ENCODE measurements at places on chromosomes 11 and 22. TPM values are rescaled to one million over a fixed set of nuclear protein-coding genes. Genes with fewer than 3 reads are reported as not detected.

DNA sequence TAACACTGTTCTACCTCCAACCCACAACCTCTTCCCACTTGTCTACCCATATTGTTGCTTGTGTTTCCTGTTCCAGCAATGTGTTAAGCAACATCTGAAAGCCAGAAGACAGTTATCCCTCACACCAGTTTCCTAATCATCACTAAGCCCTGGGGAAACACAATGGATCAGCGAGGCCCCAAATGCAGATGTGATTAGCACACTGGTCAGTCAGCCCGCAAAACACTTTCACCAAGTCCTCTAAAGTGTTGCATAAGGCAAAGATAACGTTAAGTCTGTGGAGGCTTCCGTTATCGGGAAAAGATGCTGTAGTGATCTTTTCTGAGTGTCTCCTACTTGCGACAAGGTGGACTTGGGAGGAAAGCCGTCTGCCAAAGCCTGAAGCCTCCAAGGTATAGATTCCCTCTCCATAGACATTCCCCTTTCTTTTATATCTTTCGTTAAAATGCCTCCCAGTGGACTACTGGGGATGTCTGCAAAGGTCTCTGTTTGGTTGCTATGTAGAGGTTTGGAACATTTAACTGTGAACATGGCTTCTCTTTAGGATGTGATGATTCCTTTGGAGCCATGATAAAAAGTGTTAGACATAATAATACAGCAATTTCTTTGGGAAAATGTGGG is at the start of gene MS4A3:
Gene MS4A3, plus strand, starts transcription at position 317 of the 621 bp plus-strand sequence. CDS start 4,496 bp downstream, outside the sequence.
- no peak for DNase-seq

RFPL1 gene
- not detected for total RNA-seq

DNA sequence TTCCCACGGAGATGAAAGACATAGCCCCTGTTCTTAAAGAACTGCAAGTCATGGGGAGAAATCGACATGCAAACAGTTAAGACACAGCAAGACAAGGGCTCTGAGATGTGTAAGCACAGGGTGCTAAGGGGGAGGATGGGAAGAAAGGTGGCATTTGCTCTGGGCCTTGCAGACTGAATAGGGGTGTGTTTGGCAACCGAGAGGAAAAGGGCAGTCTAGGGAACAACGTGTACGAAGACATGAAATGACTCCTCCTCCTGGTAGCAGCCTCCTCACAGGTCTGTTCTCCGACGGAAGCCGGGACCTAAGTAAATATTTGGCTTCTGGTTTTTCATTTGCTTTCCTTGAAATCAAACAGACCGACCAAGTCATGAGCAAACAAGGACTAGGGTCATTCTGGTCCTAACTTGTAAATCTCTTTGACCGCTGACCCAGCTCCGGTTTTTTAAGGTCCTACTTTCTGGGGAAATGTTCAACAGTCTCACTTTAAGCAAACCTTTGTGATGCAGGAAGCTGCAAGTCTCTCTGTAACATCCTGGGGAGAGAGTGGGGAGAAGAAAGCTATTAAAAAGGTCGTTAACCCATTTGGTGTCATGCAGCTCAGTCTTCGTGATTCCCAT is 19.7 kb downstream of the NNMT start:
- DNase-seq, result no peak

DNA sequence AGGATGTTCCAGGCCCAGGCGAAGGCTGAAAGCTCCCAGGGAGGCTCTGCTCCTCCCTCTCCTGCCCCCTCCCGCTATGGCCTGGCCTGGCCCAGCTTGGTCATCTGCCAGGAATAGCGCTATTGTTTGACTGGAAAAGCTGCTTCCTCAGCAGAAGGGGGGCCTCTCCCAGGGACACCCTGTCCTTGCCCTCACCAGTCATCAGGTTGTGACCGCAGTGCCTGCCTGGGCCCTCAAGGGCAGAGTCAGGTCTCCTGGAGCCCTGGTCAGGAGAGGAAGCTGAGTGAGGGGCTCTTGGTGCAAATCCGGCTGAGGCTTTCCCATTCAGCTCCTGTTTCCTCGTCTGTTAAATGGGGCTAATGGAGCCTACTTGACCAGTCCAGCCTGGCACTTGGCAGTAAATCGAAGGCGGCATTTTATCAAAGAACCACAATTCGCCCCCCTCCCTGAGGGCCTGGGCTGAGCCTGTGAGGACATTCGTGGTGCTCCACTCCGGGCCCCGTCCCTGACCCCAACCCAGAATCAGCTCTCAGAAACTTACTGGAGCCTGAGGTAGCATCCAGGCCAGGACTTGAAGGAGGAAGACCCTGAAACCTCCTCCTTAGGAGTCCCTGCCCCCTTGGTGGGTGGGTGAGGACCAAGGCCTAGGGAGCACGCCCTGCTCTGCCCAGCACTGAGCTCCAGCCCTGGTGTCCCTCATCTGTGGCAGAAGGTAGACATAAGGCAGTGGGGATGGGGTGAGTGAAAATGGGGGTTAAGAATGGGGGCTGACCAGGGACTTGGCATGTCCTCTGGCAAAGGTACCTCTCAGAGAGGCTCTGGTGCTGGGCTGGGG is 2.0 kb upstream of the CASTOR1 start:
- DNase-seq, result no peak

RAB38 gene
- total RNA-seq, result 2.0 TPM

DNA sequence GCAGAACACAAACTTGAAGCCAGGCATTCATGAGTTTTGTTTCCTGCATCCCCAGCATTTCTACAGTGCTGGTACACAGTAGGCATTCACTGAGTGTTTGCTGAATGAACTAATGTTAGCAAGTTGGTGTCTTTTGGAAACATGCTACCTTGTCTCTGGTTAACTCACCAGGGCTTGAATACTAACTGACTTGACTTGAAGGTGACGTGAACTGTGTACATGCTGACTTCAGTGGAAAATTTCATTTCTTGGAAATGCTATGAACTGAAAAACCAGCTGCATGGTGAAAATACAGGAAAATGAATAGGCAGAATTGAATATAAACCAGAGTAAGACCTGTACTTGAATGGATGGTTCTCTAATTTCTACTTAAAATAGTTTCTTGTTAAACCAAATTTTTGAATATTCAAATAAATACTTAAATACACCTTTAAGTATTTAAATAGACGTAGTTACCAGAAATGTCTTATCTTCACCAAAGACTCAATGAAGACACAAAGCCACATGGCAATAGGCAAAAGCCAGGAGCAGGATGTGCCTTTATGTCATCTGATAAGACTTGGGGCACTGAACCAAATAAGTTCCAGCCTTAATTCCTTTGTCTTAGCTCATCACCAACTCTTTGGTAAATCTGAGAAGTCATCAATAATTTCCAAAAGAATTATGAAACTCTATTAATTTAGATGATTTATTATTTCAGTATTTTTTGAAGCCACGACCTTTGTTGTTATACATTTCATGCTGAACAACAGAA is 39.7 kb upstream of the POU2AF2 start:
- no peak for DNase-seq

DNA sequence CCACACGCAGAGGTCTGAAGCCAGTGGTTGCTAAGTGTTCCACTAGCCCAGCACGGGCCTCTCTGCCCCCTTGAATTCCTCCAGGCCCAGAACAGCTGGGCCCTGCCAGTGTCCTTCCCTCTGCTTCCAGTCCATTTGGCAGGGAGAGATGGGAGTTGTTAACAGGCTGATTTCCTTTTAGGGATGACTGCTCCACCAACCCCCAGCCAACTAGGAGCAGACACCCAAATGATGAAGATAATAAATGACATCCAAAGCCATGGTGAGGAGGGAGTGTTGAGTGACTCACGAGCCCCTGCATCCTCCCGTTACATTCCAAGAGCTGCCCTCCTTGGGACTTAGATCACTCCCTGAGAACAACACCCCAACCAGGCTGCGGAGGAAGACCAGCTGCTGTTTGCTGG is 20.6 kb downstream of the PARVA start:
- no peak for DNase-seq

DNA sequence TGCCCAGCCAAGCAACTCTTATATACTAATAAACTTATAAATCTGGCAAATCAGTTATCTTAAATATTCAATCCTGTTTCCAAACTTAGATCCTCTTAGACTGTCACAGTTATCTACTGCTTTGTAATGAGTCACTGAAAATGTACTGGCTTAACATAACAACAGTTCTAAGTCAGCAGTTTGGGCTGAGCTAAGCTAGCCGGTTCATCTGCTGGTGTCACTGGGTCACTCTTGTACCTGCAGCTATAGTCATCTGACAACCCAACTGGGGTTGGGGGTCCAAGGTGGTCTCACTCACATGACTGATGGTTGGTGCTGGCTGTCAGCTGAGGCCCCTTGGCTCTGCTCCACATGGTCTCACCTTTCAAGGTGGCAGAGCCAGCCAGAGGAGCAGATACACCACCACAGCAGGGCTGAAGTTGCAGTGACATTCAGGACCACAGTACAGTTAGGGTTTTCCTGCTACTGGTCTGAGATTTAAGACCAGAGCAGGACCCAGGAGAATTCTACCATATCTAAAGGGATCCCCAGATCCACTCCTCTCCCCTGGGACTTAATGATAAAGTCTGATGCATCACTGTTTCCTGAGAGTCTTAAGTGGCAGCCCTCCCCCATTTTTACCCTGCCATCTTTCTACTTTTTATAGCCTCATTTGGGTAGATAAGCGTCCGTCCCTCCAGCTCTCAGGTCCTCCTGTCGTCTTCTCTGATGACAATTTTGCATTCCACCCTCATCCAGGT is 7.9 kb upstream of the MACROD1 start:
- DNase-seq, result no peak

DNA sequence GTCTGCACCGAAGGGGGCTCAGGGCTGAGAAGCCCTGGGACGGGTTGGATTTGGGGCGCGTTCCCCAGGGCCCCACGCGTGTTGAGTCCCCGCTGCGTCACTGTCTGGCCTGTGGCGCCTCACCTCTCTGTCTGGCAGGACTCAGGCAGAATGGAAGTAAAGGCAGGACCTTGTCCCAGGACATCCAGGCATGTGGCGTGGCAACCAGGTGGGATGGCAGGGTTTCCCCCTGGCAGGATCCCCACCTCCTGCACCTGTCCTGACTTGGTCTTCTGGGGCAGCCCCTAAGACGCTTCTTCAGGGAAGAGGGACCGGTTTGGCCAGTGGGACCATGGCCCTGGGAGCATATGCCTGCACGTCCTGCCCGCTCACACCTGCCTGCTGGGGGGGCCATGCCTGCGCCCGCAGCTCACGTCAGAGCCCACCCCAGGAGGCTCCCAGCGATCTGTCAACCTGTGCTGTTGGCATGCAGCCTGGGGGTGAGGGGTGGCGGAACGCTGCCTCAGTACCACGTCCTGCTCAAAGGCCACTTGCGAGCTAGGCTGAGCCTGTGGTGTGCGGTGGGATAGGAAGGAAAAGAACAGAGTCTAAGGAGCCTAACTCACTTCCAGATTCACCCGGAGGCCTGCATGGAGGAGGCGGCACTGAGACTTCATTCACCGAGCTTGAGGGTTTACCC is 72.7 kb downstream of the KCNQ1 start:
- no peak for DNase-seq

MS4A14 gene
- total RNA-seq, result not detected

OR8D1 gene
- not detected for total RNA-seq

GRCh38 chr11:34680206-34680605 is 59.3 kb downstream of the EHF start:
- no peak for DNase-seq

- DNase-seq, result no peak
Observed at GRCh38 chr11:126410649-126411048, 55.2 kb downstream of the ST3GAL4 start.

All from activated T-helper 1 cell treated with anti-CD3 and anti-CD28 coated beads, Interleukin-12 subunit alpha, Interleukin-12 subunit beta, Interleukin-2, Interleukin-4 antibody, amounts not matched to agents 30 ng/mL and 10 ng/mL and 1 ng/mL, durations not matched to agents 14 hours and 24 hours and 36 hours (primary cell).